Gastroesophageal sphincter (tissue), 4 donors: ENCODE measurements at places on chromosomes 3 and 15. TPM values are rescaled to one million over a fixed set of nuclear protein-coding genes. Genes with fewer than 3 reads are reported as not detected.

The CCNL1 gene
- 144 TPM for total RNA-seq

The LMCD1 gene
- total RNA-seq = 82.3 TPM

The NUP210 gene
- total RNA-seq = 6.2 TPM

The GOLGA8Q gene
- 1.5 TPM for total RNA-seq

The GHSR gene
- total RNA-seq = not detected

The P2RY12 gene
- 6.6 TPM for total RNA-seq

The TGM5 gene
- not detected for total RNA-seq

The SLC9A9 gene
- 20.7 TPM for total RNA-seq

The FYTTD1 gene
- total RNA-seq = 88.1 TPM

The ZKSCAN7 gene
- 4.3 TPM for total RNA-seq

The SH2D7 gene
- not detected for total RNA-seq
